T-cell (primary cell): ENCODE measurements at places on chromosomes 2 and 18.

GRCh38 chr2:24220554-24221291, 45.9 kb downstream of the FAM228A start:
- DNase-seq: no peak

DNA sequence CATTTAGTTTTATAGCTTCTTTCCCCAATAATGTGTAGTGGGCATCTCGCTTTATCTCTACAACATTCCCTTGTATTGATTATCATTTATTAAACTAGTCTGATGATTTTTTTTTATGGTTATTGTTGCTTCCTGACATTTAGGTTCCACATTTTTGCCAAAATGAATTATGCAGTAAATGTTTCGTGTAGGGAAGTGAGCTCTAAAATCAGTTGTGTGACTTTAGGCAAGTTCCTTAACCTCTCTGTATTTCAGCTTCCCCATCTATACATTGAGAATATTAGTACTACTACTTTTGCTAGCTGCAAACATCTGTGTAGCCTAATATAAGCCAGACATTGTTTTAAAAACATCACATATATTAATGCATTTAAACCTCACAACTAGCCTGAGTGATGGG, 22.9 kb downstream of the SOCS6 start:
- no peak for DNase-seq

DNA sequence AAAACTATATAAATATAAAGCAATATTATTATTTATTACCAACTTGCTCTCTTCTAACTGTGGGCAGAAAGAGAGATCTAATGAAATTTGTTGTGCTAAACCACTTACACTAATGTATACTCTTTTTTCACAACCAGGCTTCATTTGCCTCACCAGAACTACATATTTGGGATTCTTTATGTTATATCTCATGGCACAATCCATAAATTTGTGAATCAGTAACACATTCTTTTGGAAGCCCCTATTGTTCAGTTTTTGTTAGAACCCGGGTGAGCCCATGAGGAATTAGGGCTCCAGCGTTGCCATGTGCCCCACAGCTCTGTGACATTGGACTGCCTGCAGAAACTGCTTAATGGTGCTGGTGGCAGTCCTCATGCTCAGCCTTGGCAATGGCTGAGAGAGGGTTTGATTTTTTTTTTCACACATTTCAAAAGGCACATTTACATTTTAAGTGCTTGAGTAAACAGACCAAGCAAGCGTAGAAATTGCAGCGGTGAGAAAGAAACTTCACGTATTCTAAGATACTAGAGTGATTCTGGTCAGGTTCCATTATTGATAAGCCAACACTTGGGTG, 15.3 kb downstream of the VIT start:
- no peak for DNase-seq

DNA sequence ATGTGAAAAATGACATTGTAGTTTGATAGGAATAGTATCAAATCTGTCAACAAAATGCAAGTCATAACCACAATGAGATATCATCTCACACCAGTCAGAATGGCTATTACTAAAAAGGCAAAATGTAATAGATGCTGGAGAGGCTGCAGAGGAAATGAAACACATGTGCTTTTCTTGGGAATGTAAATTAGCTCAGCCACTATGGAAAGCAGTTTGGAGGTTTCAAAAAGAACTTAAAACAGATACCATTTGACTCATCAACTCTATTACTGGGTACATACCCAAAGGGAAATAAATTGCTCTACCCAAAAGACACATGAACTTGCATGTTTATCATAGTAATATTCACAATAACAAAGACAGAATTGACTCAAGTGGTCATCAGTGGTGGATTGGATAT, 572.6 kb downstream of the TRIB2 start:
- no peak for DNase-seq

GRCh38 chr2:75647771-75648170, 1.2 kb downstream of the MRPL19 start:
- no peak for DNase-seq

GRCh38 chr2:170587922-170588321, 127.2 kb upstream of the SP5 start:
- DNase-seq: no peak

- no peak for DNase-seq
Measured at GRCh38 chr2:224029876-224030275, 9.2 kb downstream of the SERPINE2 start.

DNA sequence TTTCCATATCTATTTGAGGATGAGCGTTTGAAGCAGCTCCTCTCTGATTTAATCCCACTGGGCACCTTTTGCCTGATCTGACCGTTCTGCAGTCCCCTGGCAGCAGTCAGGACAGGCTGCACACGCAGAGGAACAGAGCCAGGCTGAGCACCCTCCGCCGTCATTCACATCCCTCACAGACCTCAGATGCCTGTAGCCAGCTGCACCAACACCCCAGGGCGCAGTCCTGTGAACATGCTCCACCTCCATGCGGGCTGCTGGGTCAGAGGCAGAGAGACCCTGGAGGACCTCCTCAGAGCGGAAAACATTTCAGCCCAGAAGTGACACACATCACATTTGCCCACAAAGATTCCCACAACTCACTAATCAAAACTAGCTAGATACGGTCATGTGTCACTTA, 146.1 kb downstream of the SEPTIN10 start:
- DNase-seq: no peak

- peak; percentile 12 for DNase-seq
Measured at GRCh38 chr2:105294844-105295481, 34.6 kb downstream of the TGFBRAP1 start.

DNA sequence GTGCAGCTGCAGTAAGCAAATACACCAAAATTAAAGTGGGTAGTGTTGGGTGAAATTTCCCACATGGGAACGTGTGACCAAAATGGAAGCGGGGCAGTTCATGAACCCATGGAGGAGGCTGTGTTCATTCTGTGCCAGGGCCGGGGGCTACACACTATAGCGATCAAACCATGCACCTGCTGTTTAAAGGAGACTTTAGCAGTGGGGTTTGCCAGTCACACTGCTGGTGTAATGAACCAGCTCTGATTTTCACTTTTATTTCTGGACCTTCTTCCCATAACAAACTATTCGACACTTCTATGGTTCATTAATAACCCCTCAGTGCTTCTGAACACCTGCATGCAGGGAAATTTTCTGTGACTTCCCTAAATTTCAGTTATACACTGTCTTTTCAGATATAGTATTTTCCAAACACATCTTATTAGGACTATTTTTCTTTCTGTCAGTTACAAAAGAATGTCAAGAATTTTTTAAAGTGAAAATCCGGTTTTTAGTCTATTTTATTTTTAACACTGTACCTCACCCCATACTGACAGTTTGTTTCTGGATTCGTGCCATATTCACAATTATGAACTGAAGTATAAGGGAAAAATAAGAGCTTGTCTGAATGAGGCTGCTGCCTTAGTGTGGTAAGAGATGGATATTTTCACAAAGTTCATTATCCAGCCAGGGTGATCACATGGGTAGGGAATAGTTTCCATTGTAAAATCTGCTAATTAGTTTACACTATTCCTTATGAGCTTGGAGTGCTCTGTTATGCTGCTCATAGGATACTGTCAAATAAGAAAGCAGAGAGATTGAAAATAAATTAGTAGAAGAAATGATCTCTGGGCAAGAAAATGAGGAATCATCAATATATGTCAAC, 111.3 kb upstream of the CAVIN2 start:
- no peak for DNase-seq

GRCh38 chr2:226701052-226701451, 98.6 kb downstream of the IRS1 start:
- no peak for DNase-seq

DNA sequence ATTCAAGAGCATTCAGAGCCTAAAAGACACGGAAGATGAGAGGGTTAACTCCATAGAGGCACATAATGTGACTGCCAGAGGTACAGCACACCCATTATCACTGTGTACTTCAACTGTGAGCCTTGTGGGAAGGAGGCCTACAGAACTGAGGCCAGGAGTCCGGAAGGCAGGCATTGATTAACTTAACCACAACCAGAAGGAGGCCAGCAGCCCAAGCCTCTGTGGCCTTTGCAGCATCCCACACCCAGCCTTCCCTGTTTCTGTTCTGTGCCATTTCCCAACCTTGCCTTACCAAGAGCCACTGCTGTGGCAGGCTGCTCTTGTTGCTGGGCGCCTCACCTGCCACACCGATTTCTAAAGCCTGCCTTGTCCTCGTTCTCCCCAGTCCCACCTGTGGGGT, 27.2 kb downstream of the SIGLEC15 start:
- no peak for DNase-seq

DNA sequence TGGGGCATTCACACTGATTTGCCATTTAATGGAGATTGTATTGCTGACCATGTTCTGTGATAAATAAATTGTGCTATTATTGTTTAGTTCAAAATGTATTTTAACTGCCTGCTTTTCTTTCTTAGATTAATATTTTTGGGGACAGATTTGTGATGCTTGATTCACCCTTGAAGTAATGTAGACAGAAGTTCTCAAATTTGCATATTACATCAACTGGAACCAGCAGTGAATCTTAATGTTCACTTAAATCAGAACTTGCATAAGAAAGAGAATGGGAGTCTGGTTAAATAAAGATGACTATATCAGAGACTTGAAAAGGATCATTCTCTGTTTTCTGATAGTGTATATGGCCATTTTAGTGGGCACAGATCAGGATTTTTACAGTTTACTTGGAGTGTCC, 1.8 kb downstream of the DNAJC10 start:
- DNase-seq: no peak

DNA sequence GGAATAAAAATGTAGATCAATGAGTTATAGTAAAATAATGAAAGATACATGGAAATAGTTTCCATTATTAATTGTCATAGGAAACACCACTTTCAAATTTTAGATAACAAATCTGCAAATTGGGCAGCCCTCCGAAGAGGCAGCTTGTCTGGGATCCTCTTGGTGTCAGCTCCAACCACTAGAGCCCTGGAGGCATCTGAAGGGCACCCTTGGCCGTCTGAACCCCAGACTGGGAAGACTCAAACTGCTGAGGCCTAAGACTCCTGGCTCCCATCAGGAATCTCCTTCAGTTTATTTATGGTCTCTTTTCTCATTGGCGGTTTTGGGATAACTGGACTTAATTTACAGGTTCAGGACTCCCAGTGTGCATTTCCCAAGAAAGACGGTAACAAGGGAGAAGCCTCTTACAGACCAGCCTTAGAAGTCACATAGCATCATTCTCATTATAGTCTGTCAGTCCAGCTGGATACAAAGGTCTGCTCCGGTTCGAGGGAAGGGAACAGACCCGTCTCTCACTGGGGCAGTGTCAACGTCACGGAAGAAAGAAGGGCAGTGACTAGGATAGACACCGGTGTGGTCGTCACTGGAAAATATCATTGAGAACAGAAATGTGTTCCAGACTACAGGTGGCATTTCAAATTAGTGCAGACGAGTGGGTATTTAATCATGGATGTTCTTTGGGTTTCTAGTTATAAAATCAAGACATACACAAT, 390.7 kb upstream of the NETO1 start:
- DNase-seq: no peak

DNA sequence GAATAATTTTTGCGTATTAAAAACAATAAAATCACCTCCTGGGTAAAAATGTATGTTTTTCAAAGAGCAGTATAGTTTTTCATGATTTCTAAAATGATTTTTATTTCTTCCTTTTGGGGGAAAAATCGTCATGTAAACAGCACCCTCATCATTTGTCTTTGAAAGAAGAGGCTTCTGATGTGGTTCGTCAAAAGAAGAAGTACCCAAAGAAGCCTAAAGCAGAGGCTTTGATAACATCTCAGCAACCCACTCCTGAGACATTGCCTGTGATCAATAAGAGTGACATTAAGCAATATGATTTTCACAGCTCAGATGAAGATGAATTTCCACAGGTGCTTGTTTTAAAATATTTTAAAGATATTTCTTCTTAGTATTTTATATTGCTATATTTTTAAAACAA, 110.2 kb upstream of the KIF5C start:
- DNase-seq: no peak

DNA sequence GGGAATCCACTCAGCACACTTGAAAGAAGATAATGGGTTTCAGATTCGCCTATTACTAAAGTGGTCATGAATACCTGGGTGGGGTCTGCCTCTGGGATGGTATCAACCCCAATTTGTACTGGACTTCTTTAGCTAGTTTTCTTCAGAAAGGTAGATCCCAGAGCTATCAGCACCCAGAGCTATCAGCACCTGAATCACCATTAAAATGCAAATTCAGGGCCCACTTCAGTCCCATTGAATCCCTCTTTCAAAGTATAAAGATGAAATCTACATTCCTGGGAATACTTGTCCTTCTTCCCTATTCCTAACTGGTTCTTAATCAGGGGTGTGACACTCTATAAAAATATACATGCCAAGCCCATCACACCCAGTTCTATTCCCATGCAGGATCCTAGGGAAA, 914.3 kb downstream of the DCC start:
- no peak for DNase-seq

DNA sequence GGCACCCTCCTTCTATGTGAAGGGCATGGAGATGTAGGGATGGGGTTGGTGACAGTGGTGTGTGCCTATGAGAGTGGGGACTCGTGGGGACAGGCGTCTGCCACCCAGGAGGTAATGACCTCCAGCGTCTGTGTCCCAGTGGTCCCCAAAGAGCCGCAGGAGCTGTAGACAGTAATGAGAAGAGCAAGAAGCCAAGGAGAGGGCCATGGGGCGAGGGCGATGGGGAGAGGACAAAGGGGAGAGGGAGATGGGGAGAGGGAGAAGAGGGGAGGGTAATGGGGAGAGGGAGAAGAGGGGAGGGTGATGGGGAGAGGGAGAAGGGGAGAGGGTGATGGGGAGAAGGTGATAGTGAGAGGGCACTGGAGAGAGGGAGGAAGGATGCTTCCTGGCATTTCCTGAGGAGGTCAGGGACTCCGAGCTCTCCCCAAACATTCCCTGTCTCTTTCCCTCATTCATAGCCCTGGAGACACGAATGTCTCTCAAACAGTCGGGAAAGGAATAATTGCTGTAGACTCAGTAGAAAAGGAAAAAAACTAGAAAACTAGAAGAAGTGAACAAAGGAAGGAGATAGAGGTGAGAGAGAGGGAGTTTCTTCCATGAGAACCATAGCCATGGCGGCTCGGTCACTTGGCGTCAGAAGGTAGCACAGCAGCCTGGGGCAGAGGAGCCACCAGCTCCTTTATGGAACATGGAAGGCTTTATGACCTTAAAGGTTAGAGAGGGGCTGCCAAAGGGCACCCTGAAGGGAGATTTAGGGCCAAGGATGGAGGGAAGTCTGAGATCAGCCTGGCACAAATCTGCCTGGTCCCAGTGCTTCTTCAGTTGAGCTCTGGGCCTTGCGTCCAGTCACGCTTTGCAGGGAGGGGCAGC, 39.5 kb downstream of the PSD4 start:
- DNase-seq: no peak

DNA sequence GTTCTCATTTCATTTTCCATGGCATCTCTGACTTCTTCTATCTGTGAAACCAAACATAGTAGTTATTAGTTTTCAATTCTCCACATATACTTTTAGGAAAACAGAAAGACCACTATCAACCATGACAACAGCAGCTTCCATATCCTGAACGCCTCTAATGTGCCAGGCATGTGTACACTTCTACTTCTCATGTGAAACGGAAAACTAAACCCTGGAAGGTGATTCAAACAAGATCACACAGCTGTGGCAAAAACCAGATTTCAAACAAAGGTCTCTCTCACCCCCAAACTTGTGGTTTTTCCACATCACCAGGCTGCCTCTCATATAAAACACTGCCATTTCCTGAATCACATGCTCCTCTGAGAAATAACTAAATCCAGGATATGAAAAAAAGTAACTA, 41.8 kb downstream of the PTCD3 start:
- DNase-seq: no peak
